Endothelial cell of umbilical vein (primary cell): ENCODE measurements at places on chromosomes 1 and 21. TPM values are rescaled to one million over a fixed set of nuclear protein-coding genes. Genes with fewer than 3 reads are reported as not detected.

The CYP4Z1 gene
- not detected in 2 replicates for total RNA-seq

The CBR3 gene
- total RNA-seq: 10.8 and 13.3 TPM in 2 replicates

DNA sequence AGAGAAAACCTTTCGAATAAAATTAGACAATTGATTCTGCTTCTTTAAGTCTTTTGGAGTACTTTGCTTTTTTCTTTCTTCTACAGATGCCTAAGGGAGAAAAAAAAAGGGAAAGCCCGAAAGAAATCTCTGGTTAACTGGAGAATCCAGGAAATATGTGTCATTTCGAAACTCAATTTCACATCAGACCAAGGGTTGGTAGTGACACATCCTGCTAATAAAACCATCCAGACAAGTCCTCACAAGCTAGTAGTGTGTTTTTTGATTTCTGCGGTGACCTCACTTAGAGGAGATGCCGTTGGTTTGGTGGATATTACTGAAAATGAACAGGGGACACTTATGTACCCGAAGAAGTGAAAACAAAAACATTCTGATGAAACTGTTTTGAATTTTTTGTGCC lies 726.5 kb upstream of the ADAMTS5 start:
- H3K36me3 ChIP-seq: no peaks in the 10 kb centered on the region
- no peak for DNase-seq
- no peaks in the 10 kb centered on the region for H3K27me3 ChIP-seq
- H3K4me3 ChIP-seq: no peak overlapping the region
- no peak overlapping the region for H3K27ac ChIP-seq

The PRAMEF8 gene
- not detected in 2 replicates for total RNA-seq

GRCh38 chr1:67367370-67368045 lies 59.8 kb downstream of the IL12RB2 start:
- no peaks in the 10 kb centered on the region for H3K27me3 ChIP-seq
- no peaks in the 10 kb centered on the region for H3K4me1 ChIP-seq
- DNase-seq: peak; percentile 24
- H3K36me3 ChIP-seq: no peaks in the 10 kb centered on the region

GRCh38 chr1:180849031-180849775 lies 63.5 kb upstream of the KIAA1614 start:
- no peak for DNase-seq
- H3K4me3 ChIP-seq: no peak overlapping the region
- H3K4me1 ChIP-seq: peaks cover 14% of the 10 kb centered on the region
- no peak overlapping the region for H3K27ac ChIP-seq
- H3K36me3 ChIP-seq: no peaks in the 10 kb centered on the region
- H3K27me3 ChIP-seq: no peaks in the 10 kb centered on the region

GRCh38 chr1:11913291-11913690 lies 12.9 kb downstream of the KIAA2013 start:
- no peaks in the 10 kb centered on the region for H3K27me3 ChIP-seq
- no peak overlapping the region for H3K27ac ChIP-seq
- peaks cover 3% of the 10 kb centered on the region for H3K4me1 ChIP-seq
- H3K36me3 ChIP-seq: peaks cover 3% of the 10 kb centered on the region
- DNase-seq: no peak
- H3K4me3 ChIP-seq: no peak overlapping the region

The WNT9A gene
- 4.1 and 5.4 TPM in 2 replicates for total RNA-seq

GRCh38 chr21:15034126-15034853 lies 30.5 kb downstream of the NRIP1 start:
- no peaks in the 10 kb centered on the region for H3K27me3 ChIP-seq
- peak; percentile 29 for DNase-seq
- H3K4me1 ChIP-seq: peaks cover 2% of the 10 kb centered on the region
- H3K27ac ChIP-seq: no peak overlapping the region
- H3K4me3 ChIP-seq: no peak overlapping the region

- H3K4me1 ChIP-seq: peaks cover 51% of the 10 kb centered on the region
- no peak overlapping the region for H3K4me3 ChIP-seq
- H3K36me3 ChIP-seq: no peaks in the 10 kb centered on the region
Measured at GRCh38 chr1:183847641-183848040, 42.7 kb downstream of the RGL1 start.

- DNase-seq: no peak
- H3K4me1 ChIP-seq: no peaks in the 10 kb centered on the region
- H3K27ac ChIP-seq: no peak overlapping the region
- no peaks in the 10 kb centered on the region for H3K27me3 ChIP-seq
- H3K4me3 ChIP-seq: no peak overlapping the region
- no peaks in the 10 kb centered on the region for H3K36me3 ChIP-seq
Measured at GRCh38 chr21:41031701-41032220, 136.2 kb upstream of the BACE2 start.

The SGIP1 gene
- total RNA-seq: 51.0 and 68.9 TPM in 2 replicates

DNA sequence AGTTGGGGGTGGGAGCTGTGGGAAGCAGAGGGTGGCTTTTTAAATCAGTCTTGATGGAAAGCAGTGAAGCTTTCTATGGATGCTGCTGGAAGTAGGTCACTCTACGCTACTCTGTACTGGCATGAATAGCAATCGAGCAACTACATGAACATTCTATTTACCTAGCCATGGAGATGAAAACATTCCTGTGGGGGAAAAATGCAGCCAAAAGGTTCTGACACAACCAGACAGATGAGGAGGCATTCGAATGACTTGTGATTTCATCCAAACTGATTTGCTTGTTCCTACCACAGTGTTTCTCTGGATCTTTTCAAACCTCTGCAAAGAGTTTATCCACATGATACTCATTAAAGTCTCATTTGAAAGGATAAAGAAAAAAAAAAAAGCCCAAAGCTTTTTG lies 95.0 kb downstream of the ASTN1 start:
- no peak for DNase-seq
- no peak overlapping the region for H3K27ac ChIP-seq
- no peaks in the 10 kb centered on the region for H3K4me1 ChIP-seq
- H3K4me3 ChIP-seq: no peak overlapping the region
- no peaks in the 10 kb centered on the region for H3K27me3 ChIP-seq

GRCh38 chr1:180218806-180219765 lies 11.0 kb upstream of the LHX4 start:
- H3K4me1 ChIP-seq: no peaks in the 10 kb centered on the region
- DNase-seq: no peak

GRCh38 chr1:211014275-211014674 lies 119.7 kb downstream of the KCNH1 start:
- no peaks in the 10 kb centered on the region for H3K4me1 ChIP-seq
- H3K4me3 ChIP-seq: no peak overlapping the region
- H3K27ac ChIP-seq: no peak overlapping the region
- H3K36me3 ChIP-seq: no peaks in the 10 kb centered on the region

The YIPF1 gene
- total RNA-seq: 14.8 TPM in 2 replicates

GRCh38 chr1:154391086-154391770 lies 13.9 kb upstream of the IL6R start:
- no peak for DNase-seq
- no peaks in the 10 kb centered on the region for H3K27me3 ChIP-seq
- no peak overlapping the region for H3K27ac ChIP-seq
- H3K36me3 ChIP-seq: no peaks in the 10 kb centered on the region
- H3K4me1 ChIP-seq: no peaks in the 10 kb centered on the region

The TTC34 gene
- 0.53 and 0.77 TPM in 2 replicates for total RNA-seq

The DNAI4 gene
- 3.3 and 4.8 TPM in 2 replicates for total RNA-seq

GRCh38 chr1:248821641-248822040 lies 4.1 kb downstream of the SH3BP5L start:
- no peak for DNase-seq
- no peak overlapping the region for H3K27ac ChIP-seq
- peaks cover 29% of the 10 kb centered on the region for H3K4me1 ChIP-seq
- peaks cover 4% of the 10 kb centered on the region for H3K36me3 ChIP-seq
- H3K27me3 ChIP-seq: no peaks in the 10 kb centered on the region

DNA sequence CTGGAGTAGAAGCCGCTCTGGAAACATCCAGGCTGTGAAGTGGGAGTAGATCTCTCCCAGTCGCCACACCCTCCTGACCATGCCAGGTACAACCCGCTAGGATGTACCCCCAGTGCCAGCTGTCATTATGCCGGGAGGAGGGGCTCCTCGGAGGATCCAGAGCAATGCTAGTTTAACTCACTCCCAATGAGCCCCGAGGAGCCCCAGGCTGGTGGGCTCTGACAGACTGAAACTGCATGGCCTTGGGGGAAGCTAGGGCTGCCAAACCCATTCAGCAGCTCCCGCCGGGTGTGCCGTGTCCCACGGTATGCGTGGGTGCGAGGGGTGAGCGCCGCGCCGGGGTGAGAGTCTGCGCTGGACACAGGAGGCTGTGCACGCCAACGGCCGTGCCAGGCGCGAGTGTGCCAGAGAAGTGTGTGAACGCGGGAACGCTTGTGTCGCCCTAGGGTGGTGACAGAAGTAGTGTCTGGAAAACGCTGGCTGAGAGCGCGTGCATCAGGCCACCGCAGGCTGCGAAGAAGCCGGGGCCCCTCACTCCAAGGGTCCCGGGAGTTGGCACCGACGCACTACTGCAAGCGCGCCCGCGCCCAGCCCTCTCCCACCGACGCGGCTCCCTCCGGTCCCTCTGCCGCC lies 177.1 kb upstream of the EDN2 start:
- H3K4me1 ChIP-seq: peaks cover 7% of the 10 kb centered on the region
- peaks cover 6% of the 10 kb centered on the region for H3K27me3 ChIP-seq
- H3K4me3 ChIP-seq: no peak overlapping the region
- no peaks in the 10 kb centered on the region for H3K36me3 ChIP-seq
- peak; percentile 17 for DNase-seq

DNA sequence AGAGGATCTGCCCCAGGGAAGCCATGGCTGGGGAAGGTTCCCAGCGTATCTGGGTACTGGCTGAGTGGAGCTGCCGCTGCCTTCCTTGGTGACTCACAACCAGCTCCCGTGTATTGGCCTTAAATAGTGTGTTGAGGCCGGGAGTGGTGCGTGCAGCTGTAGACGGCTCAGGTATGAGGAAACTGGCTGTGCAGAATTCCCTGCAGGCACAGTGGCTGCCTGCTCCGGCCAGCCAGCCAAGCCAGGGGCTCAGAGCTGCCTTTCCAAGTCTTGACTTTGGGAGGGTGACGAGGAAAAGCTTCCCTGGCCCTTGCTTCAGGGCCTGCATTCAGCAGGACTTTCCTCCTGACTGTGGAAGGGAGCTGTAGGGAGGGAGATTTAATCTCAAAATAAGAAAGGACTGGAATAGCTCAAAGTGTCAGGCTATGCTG lies at the start of gene VTCN1:
Gene VTCN1 (minus strand): TSS at position 97 of the 431 bp plus-strand sequence. CDS start 72 bp downstream, at position 25.
- H3K4me1 ChIP-seq: no peaks in the 10 kb centered on the region
- H3K36me3 ChIP-seq: no peaks in the 10 kb centered on the region
- H3K27me3 ChIP-seq: no peaks in the 10 kb centered on the region
- no peak within 1 kb of the TSS for H3K4me3 ChIP-seq

- DNase-seq: no peak
- H3K27ac ChIP-seq: no peak overlapping the region
- no peaks in the 10 kb centered on the region for H3K4me1 ChIP-seq
- no peaks in the 10 kb centered on the region for H3K27me3 ChIP-seq
Measured at GRCh38 chr1:145757420-145757819, 38.1 kb downstream of the CD160 start.

DNA sequence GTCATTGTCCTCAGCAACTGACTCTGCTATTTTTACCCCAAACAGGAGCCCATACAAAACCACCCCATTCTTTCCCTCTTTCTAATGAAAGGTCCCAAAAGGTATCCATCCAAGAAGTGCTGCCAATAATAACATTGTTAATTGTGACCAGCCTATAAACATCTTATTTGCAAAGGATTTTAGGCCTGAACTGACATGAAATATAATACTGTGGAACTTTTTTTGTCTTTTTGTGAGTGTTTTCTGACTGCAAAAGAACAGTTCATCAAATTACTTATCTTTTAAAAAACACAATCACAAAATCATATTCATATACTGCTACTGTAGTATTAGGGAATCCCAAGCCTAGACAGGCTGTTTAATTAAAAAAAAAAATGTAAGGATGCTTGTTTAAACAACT lies 3.4 kb downstream of the PIGM start:
- DNase-seq: no peak
- H3K4me1 ChIP-seq: peaks cover 11% of the 10 kb centered on the region
- no peaks in the 10 kb centered on the region for H3K27me3 ChIP-seq
- H3K36me3 ChIP-seq: no peaks in the 10 kb centered on the region

DNA sequence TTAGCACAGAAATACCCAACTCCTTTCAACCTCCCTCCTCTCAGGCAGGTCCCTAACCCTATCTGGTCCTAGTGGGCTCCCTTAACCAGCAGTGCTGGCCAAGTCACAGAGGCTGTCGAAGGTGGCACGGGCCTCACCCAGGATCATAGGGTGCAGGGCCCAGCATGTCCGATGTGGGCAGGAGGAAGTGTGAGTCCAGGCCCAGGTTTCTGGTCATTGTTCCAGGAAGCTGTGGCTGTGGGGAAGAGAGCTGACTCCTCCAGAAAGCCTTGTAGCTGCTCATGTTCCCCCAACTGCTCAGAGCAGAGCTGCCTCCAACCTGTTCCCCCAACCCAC lies 2.4 kb downstream of the CCDC17 start:
- H3K36me3 ChIP-seq: peaks cover 18% of the 10 kb centered on the region
- H3K27ac ChIP-seq: no peak overlapping the region
- peak; percentile 33 for DNase-seq
- H3K27me3 ChIP-seq: no peaks in the 10 kb centered on the region
- no peak overlapping the region for H3K4me3 ChIP-seq

GRCh38 chr1:213003256-213003655 lies 12.4 kb downstream of the ANGEL2 start:
- no peak overlapping the region for H3K4me3 ChIP-seq
- no peaks in the 10 kb centered on the region for H3K27me3 ChIP-seq
- no peaks in the 10 kb centered on the region for H3K4me1 ChIP-seq

DNA sequence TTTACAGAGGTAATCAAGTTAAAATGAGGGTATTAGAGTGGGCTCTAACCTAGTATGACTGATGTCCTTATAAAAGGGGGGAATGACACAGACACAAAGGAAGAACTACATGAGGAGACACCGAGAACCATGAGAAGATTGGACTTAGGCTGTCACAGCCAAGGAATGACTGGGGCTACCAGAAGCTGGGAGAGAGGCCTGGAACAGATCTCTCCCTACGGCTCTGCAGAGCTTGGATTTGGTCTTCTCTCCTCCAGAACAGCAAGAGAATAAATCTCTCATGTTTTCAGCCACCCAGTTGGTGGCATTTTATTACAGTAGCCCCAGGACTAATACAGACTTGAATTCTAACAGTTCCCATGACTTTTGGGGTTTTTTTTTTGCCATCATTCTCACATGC lies 110.8 kb downstream of the PSMG1 start:
- H3K4me1 ChIP-seq: peaks cover 3% of the 10 kb centered on the region
- H3K4me3 ChIP-seq: no peak overlapping the region
- H3K36me3 ChIP-seq: no peaks in the 10 kb centered on the region
- no peak for DNase-seq
- peaks cover 3% of the 10 kb centered on the region for H3K27me3 ChIP-seq
- H3K27ac ChIP-seq: no peak overlapping the region

GRCh38 chr21:35664683-35665082 lies 395.6 kb downstream of the SETD4 start:
- H3K36me3 ChIP-seq: no peaks in the 10 kb centered on the region
- H3K4me3 ChIP-seq: no peak overlapping the region

DNA sequence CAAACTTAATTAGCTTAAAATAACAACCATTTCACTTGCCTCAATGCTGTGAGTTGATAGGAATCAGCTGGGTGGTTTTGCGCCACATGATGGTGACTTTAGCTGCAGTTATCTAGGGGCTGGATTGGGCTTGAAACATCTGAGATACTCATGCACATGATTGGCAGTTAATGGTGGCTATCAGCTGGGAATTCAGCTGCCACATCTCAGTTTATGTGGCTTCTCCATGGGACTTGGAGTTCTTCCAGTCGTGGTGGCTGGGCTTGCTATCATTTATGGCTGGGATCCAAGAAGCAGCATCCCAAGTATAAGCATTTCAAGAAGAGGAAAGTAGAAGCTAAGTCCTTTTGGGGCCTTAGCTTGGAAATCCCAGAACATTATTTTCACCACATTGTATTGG lies 36.4 kb downstream of the PDC start:
- H3K27me3 ChIP-seq: no peaks in the 10 kb centered on the region
- no peaks in the 10 kb centered on the region for H3K4me1 ChIP-seq
- no peak for DNase-seq
- peaks cover 2% of the 10 kb centered on the region for H3K36me3 ChIP-seq
- H3K4me3 ChIP-seq: no peak overlapping the region
- no peak overlapping the region for H3K27ac ChIP-seq
